Left cardiac atrium (tissue), 4 donors: ENCODE measurements at places on chromosomes 7 and 10. TPM values are rescaled to one million over a fixed set of nuclear protein-coding genes. Genes with fewer than 3 reads are reported as not detected.

Gene PILRA
- total RNA-seq: 3.7 TPM

Gene TNS3
- total RNA-seq: 66.9 TPM

Gene RAB11FIP2
- total RNA-seq: 15.1 TPM

Gene C10orf143
- 2.1 TPM for total RNA-seq

Gene SORCS1
- total RNA-seq: 4.2 TPM

Gene CYP3A5
- 0.16 TPM for total RNA-seq

Gene PRDX3
- 183 TPM for total RNA-seq

Gene NKX6-2
- not detected for total RNA-seq

Gene PKD2L1
- total RNA-seq: not detected

Gene OR9A2
- total RNA-seq: not detected

Gene CD36
- 760 TPM for total RNA-seq

Gene MRLN
- not detected for total RNA-seq

Gene HNRNPA2B1
- total RNA-seq: 390 TPM

Gene NME8
- total RNA-seq: not detected

Gene NPFFR1
- 0.05 TPM for total RNA-seq

Gene C7orf33
- not detected for total RNA-seq

Gene ANXA8L1
- total RNA-seq: 5.1 TPM

Gene LRRN3
- 49.9 TPM for total RNA-seq

Gene TMEM139
- 2.3 TPM for total RNA-seq

Gene PNLIPRP3
- total RNA-seq: not detected

Gene RPS24
- 889 TPM for total RNA-seq

Gene PALS2
- total RNA-seq: 13.6 TPM

Gene GRM8
- total RNA-seq: not detected

Gene RTKN2
- not detected for total RNA-seq

Gene SPDYE18
- 0.94 TPM for total RNA-seq

Gene DYNC1I1
- 18.5 TPM for total RNA-seq

Gene HNRNPH3
- total RNA-seq: 130 TPM

Gene SLC26A3
- not detected for total RNA-seq

Gene PRKCQ
- 0.34 TPM for total RNA-seq

Gene CPEB3
- 7.4 TPM for total RNA-seq
